Activated CD4-positive, alpha-beta T cell treated with anti-CD3 and anti-CD28 coated beads for 4 hours (primary cell): ENCODE measurements at places on chromosomes 12 and 14.

DNA sequence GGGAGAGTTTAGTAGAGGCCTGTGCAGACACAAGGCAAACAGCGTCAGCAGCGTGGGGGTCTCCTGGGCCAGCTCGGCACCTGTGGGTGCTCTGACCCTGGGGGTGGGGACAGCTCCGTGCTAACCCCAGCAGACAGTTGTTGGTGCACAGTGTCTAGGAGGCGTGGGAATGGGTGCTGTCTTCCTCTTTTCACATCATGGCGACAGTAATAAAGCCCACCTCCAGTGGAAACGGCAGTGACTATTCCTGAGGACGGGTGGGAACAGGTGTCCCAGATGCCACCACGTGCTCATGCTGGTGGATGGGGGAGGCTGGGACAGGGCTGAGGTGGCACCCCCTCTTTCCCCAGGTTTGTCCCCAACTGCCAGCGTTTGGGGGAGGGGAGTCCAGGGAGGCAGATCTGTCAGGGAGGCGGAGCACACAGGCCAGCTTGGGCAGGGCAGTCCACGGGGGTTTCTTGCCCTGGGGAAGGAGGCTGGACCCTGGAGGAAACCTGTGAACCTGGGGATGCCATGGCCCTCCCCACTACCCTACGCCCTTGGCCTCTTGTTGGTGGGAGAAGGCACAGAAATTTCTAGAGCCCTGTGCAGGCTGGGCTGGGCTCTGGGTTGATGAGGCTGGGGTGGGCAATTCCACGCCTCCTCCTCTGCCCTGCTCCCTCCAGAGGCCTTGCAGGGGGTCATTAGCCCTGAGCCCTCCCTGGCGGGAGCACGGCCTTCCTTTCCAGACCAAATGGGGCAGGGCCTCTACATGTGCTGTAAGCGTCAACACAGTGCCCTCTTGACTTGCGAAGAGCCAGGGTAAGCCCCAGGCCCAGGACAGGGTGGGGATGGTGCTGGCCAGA is 3.8 kb downstream of the ZBTB42 start:
- no peak for DNase-seq

DNA sequence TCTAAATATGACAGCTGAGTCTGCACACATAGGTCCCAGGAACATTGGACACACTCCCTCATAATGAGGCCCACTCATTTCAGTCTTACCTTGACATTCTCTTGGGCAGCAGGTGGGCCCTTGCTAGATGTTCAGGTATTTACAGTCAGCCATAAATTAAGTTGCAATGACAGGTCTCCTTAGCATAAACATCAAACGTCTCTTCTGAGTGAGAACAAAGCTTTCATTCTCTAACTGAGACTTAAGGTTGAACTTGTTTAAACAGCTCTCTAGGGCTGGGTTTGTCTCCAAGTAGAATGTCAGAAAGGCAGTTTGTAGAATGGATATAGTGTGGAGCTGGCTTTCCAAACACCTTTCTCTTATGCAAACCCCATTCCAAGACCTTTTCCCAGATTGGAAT is 10.3 kb downstream of the ACVR1B start:
- DNase-seq: no peak

GRCh38 chr14:54695196-54695595 is 128.3 kb downstream of the SAMD4A start:
- no peak for DNase-seq

- no peak for DNase-seq
These were observed 41.1 kb downstream of the CAMKK2 start for GRCh38 chr12:121255433-121255832.

- no peak for DNase-seq
These were observed 171.8 kb upstream of the FOXN3 start for GRCh38 chr14:89588840-89589296.

DNA sequence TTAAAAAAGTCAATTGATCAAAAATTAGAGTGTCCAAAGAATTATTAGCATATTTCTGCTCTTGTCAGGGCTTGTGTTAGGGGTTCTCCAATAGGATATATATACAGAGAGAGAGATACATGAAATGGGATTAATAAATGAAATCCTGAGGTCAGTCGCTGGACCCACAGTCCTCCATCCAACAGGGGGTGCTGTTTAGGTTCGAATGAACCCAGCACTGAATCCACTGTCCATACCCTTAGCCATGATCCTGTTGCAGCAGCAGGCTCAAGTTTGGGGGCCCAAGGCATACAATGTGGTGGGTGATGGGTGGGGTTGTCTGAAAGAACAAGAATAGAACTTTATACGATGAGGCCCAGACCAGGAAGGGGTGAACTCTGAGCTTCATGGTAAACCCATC is 780 bp upstream of the MYO1H start:
- no peak for DNase-seq

DNA sequence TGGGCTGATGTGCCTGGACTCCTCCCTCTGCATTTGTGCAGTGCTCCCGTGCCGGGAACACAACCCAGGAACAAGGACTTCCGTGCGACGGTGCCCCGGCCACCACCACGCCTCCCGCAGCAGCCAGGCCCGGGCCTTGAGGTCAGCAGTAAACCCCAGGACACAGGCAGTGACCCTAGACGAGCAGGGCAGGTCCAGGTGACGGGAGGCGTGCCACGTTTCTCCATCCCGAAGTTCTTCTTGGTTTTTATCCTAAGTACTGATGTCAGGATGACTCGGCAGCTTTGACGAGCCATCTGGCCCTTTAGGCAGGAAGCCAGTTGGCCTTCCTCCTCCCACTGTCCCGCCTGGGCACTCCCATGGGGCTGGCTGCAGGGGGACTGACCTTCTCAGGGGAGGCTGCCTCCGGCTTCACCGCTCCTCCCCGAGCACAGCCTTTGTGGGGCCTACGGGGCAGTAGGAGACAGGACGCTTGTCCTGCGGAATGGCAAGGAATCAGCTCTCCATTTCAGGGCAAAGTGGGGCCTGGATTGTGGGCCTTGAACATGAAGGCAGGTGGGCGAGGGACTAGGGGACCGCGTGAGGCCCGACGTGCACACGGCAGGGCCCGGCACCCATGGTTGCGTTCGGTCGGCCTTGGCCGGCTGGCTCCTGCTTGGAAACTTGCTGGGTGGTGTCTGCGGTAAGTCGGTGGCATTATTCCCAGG is 94.1 kb downstream of the FBXL14 start:
- no peak for DNase-seq
